Activated naive CD8-positive, alpha-beta T cell treated with anti-CD3 and anti-CD28 coated beads for 36 hours (primary cell): ENCODE measurements at places on chromosomes 13 and 19. TPM values are rescaled to one million over a fixed set of nuclear protein-coding genes. Genes with fewer than 3 reads are reported as not detected.

DNA sequence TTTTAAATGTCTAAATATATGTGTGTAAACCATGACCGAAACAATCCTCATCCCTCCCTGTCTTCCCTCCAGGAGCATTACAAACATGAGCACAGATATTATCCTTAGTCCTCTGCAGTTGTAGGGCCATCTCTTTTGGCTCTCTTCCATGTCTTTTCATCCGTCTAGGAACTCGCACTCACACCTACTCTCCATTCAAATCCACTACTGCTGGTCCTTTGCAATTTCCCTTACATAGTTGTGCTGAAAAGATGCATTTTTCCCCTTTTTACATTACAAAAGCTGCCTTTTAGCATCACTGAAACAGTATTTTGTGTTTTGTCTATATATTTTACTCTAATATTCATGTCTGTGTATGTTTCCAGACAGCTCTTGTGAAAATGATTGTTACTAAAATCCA, 237.8 kb downstream of the DACH1 start:
- no peak for DNase-seq

- DNase-seq: no peak
Measured at GRCh38 chr19:43695985-43696704, 19.7 kb upstream of the IRGC start.

DNA sequence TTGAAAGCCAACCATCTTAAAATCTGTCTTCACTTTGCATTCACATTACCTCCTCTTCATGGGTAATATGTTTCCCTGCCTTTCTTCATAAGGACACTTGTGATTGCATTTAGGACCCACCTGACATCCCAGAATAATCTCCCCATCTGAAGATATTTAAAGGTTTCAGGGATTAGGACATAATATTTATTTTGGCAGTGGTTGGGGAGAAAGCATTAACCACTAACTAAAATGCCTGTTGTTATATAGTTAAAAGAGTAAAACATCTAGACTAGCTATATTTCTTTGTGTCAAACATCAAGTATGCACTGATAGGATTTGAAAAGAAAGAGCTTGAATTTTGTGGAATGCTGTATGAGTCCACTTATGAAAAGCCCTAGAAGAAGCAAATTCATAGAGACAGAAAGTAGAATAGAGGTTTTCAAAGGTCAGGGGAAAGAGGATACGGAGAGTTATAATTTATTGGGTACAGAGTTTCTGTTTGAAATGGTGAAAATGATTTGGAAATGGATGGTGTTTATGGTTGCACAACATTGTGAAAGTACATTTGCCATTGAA, 457.7 kb upstream of the SPRY2 start:
- DNase-seq: no peak

GRCh38 chr19:9381361-9381785, 18.6 kb downstream of the ZNF177 start:
- no peak for DNase-seq

DNA sequence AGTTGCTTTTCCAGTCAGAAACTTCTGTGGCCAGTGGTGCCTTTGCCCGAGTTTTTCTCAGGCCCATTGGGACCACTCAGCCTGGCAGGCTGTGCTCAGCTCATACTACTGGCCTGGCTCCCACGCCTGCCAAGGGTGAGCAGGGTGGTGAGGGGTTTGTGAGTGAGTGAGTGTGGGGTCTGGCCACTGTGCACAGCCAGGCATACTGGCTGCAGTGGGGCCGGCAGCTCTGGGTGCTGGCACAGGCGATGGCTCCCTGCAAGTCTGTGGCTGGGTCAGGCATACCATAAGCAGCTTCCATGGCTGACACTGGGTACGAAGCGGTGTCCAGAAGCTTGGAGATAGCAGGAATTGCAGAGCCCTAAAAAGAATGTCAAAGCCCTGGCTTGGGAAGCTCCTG, 161.0 kb downstream of the SLITRK6 start:
- no peak for DNase-seq

DNA sequence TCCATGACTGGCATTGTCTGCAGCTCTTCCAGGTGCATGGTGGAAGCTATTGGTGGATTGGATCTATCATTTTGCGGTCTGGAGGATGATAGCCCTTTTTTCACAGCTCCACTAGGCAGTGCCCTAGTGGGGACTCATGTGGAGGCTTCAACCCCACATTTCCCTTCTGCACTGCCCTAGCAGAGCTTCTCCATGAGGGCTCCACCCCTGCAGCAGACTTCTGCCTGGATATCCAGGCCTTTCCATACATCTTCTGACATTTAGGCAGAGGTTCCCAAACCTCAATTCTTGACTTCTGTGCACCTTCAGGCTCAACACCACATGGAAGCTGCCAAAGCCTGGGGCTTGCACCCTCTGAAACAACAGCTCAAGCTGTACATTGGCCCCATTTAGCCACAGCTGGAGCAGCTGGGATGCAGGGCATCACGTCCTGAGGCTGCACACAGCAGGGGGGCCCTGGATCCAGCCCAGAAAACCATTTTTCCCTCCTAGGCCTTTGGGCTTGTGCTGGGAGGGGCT, 800.2 kb upstream of the MIR17HG start:
- DNase-seq: no peak

DNA sequence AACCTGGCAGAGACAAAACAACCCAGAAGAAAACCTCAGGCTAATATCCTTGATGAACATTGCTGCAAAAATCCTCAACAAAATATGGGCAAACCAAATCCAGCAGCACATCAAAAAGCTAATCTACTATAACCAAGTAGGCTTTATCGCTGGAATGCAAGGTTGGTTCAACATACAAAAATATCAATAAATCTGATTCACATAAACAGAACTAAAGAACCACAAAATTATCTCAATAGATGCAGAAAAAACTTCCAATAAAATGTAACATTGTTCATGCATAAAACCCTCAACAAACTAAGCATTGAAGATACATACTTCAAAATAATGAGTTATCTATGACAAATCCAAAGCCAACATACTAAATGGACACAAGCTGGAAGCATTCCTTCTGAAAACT, 8.8 kb downstream of the ZNF724 start:
- DNase-seq: no peak

- no peak for DNase-seq
Measured at GRCh38 chr19:1222394-1222793, 15.4 kb downstream of the CBARP start.

- peak; percentile 76 for DNase-seq
Measured at GRCh38 chr13:76991432-76991795, 467 bp upstream of the CLN5 start.

DNA sequence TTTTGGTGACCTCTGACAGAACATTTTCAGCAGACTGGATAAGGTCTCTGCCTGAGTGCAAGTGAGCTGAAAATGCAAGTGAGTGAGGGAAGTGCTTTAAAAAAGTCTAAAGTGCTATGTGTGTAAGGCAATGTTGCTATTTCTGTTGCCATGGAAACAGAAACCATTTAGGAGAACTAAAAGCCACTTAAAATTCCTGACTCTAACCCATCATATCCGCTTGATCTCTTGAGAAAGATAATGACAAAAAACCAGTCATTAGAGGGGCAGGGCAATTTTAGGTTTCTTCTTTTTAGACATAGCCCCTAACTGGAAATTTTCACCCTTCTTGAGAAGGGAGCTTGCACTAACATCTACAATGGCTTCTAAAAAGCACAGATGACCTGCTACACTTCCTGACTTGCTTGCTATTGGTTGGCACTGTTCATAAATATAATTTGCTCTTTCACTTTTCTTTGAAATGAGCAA, at the start of gene CYSLTR2:
Gene CYSLTR2 (plus strand): TSS at position 458 of the 468 bp plus-strand sequence. CDS start 52,889 bp downstream, outside the sequence.
- no peak for DNase-seq

DNA sequence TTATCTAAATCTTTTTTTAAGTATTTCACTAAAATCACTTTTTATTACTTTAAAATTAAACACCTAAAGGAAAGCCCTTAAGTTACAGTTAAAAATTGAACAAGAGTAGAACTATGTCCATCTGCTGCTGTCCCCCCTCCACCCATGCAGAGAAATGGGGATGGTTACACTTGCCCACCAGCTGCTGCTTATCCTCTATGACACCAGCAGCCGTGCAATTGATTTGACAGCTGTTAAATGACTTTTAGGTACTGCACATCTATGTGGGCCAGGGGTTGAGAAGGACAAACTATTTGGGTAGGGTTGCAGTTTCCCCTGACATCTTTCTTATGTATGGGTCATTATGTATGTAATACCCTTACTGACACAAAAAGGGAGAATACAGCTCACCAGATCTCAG, 77.2 kb downstream of the TBC1D4 start:
- no peak for DNase-seq

GRCh38 chr13:39282400-39282972, 244.2 kb downstream of the NHLRC3 start:
- no peak for DNase-seq

DNA sequence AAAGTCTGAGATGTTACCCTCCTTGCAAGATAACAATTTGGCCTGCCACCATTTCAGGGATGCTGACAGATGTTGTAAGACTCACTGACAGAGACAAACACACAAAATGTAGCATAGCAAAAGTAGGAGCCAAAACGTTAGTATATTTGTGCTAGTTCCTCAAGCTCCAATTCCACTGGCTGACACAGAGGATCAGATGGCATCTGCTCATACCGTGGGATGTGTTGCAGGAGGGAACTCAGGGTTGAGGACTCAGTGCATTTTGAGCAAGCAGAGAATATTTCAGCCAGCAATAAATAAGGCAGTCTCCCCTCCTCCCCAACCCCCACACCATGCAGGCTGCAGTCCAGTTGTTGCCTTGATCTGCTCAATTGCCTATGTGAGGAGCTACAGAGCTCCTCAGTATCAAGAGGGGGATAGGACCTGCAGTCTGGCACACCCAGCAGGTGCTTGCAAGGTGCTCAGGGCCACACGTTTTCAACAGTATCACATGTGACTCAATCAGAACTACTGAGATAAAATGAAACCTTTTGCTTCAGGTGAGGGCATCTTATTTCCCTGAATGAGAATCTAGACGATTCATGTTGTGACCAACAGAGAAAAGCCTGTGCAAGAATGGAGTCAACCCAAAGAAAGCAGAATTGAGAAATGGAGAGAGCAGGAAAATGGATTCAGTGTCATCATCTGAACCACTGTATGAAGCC, 23.6 kb upstream of the LRCH1 start:
- no peak for DNase-seq

- DNase-seq: no peak
Measured at GRCh38 chr19:29105629-29106292, 107.2 kb downstream of the UQCRFS1 start.

DNA sequence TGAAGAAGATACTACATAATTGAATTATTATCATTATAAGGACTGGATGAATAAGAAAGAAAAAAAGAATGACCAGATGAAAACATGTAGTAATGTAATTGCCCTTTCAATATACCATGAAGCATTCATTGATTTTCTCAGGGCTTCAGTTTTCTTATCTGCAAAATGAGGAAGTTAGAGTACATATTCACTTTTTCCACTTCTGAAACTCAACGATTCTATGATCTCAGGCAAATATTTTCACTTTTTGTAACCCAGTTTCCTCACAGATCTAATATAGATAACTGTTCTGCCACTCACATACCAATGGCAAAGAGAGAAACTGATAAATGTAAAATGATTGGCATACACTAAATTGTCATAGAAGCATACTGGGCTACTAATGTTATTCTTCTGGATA, 856.6 kb upstream of the KLHL1 start:
- no peak for DNase-seq

DNA sequence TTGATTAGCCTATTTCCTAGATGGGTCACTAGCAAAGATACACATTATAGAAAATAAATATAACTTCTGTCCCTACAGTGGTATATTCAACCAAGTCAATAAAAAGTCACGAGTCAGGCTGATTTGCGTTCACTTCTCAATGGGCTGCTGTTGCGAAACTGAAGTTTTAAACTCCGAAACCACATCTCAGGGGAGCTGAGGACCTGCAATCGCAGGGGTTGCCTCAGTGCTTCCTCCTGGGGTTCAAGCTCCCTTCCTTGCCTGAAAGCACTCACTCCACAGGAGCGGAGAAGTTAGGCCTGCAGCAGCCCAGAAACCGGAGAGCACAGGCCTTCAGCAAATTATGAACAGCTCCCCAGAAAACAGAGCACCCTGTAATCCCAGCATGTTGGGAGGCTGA, 39.6 kb downstream of the RAB20 start:
- no peak for DNase-seq

DNA sequence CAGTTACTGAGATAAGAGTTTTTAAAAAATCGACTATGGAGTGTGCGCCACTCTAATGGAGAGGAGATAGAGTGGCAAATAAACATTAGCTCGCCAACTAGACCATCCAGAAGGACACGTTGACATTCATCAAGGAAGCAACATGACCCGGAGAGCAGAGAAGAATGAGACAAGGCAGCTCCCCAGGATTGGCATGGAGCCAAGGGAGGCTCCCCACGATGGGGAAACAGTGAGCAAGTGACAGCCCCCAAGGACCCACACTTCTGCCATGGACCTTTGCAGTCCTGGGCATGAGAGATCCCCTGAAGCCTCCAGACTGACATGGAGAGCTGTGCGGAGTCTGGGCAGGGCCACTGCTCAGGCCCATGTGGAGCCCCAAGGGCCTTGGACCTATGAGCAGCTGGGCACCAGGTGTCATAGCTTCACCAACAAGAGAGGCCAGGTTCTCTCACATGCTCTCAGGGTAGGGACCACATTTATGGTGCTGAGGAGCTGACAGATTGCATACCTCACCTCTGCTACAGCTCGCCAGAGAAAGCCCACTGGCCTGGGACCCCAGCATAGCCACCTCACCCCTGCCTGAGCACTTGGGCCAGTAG, 6.7 kb downstream of the SIGLEC6 start:
- no peak for DNase-seq

GRCh38 chr13:46554951-46555350, 2.0 kb downstream of the LRCH1 start:
- no peak for DNase-seq

DNA sequence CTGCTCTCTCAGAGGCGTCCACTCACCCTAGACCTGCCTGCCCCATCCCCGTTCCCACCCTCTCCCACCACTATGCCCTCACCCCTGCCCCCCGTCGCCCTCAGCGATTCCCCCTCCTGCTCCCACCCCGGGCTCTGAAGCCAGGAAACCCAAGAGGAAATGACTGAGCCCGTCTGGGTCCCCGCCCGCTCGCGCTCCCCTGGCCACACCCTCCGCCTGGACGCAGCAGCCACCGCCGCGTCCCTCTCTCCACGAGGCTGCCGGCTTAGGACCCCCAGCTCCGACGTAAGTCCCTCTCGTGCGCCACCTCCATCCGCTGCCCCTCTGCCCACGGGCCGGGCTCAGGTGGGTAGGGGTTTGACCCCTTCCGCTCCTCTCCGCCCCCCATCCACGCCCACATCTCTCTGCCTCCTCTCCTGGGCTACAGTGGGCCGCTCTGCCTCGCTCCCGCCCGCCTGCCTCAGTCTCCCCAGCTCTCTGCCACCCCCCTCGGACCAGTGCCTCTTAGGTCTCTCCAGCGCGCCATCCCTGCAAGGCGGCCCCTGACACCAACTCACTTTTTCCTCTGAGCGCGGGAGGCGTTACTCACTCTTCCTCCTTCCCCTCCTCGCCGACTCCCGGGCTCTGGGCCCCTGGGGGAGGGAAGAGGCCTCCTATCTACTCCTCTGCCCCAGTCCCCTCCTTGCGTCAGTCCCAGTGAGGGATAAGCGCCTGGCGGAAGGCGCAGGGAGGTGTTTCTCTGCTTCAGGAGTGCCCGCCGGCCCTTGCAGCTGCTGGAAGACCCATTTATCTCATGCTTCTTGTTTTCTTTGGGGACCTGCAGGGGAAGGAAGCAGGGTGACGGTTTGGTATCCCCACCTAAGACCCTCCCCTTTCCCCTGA, at the start of gene FXYD5:
Gene FXYD5 (plus strand): TSS at position 211 of the 882 bp plus-strand sequence. CDS start 816 bp downstream, outside the sequence.
- peak; percentile 86 for DNase-seq

The ZNF823 gene
- 2.2 TPM for total RNA-seq

The ZNF610 gene
- 2.9 TPM for total RNA-seq

The CCNA1 gene
- 0.16 TPM for total RNA-seq
